ENCODE measurements at places on chromosomes 6 and 20.

DNA sequence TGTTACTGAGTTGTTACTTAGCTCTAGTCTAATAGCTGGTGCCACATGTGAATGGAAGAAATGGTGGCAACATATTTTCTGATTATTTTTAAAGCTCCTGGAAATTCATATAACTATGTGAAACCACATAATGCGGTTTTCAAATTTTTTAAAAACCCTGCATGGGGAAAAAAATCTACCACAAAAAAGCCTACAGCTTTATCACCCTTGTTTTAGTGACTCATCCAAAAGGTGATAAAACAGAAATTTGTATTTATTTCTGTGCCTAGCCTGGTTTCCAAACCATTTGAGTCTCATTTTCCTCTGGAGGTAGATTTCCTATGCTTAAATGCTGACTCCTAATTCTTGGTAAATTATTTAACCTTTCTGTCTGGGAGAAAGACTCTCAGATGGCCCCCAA is 5.4 kb upstream of the FBXO30 start:
- no peak for DNase-seq

DNA sequence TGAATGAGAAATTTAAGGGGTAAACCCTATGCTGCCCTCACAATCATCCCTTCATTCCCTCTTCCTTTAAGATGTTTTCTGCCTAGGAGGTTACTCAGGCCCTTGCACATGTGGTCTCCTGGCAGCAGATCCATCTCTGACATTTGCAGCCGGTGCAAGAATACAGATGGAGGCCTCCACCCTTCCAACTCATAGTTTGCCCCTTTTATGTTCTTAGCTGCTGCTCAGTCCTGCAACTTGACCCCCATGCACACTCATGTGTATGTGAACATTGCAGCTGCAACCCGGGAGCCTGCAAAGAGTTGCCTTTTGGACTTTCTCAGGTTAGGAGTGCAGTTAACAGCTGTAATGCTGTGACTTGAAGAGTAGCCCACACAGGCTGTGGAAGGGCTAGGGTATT is 131.9 kb upstream of the SGK1 start:
- DNase-seq, result no peak

DNA sequence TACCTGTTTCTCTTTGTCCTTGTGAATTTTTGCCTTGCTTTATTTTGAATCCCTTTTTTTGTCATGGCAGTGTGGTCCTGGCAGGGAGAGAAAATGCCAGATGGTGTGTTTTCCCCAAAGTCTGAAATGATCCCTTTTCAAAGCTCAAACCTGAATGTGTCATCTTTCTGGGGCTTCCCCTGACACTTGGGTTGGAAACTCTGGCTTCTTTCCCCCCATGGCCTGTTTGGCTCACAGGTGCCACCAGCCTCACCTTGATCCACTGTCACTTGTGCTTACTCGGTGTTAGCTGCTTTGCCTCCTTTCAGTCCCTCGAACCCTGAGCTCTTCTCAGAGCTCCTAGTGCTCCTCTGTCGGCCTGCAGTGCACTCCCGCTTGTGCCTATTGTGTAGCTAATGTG is 22.3 kb downstream of the MYBL2 start:
- DNase-seq, result no peak

DNA sequence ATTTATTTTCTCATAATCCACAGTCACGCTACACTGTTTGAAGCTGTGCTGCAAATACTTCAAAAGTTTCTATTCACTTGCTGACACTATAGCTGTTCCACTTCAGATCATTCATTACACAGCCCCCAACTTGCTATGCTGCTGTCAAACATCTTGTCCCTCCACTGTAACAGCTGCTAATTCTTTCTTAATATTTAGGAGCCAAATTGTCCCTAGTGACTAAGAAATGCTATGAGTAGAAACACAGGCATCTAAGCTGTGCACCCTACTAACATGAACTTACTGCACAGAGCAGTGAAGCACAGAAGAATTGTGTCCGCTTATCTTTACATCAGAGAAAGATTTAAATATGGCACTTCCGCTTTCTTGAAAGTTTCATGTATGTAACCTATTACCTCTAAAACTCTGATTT is 91.3 kb downstream of the PDE10A start:
- DNase-seq, result no peak

GRCh38 chr6:143971482-143972205 is 36.4 kb downstream of the PLAGL1 start:
- DNase-seq, result no peak

GRCh38 chr6:155647354-155647753 is 191.7 kb upstream of the NOX3 start:
- DNase-seq, result no peak

DNA sequence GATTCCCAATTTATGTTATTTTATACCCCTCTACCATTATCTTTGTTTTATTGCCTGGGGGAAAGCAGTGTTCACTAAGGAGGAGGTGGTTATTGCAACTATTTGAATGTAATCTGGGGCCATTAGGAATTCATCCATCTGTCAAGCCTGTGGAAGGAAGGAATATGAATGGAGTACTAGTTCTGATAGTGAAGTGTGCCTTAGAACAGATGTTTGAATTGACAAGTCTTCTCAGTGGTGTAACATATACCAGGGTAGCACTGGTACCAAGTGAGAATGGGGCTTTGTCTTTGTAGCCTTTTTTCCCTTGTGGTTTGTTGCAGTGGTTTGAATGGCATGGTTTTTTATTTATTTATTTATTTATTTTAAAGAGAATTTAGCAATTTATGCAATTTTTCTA is 27.9 kb upstream of the HDAC2 start:
- DNase-seq, result no peak

DNA sequence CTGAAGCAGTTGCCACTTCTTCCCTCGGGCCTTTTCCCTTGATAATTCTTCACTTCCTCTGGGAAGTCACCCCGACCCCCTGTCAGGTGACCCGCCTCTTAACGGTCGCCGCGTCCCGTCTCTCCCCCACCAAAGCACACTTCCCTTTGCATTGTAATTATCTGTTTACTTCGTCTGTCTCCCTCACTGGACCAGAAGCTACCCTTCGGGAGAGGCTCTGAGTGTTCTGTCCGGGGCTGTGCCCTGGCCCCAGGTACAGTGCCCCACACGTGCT is 771 bp upstream of the SNAI1 start:
- DNase-seq, result no peak

DNA sequence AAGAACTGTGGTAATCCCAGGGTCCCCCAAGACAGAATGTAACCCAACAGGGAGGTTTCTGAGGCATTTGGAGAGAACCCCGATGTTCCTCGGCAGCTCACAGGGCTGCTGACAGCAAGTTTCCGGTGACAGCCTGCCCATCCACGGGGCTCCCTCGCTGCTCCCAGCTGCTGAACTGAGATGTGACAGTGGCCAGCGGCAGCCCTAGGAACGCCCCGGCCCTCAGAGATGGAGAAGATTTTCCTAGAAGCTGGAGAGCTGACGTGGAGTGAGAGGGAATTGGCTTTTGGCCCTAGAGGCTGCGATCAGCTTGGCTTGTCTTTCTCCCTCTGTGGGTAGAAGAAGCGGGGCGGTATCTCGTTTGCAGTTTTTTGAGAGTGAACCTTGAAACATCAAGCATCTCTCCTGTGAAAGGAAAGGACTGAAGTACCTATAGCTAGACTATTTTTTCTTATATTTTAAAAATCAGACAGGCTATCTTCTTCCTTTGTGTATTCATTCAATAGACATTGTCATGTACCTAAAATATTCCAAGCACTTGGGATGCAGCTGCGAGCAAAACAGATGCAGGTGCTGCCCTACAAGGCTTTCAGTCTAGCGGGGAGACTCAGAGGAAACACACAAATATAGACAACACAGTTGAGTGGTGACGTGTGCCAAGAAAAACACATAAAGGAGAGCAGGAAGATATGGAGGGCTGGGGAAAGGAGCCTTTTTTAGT is 28.4 kb upstream of the NFATC2 start:
- DNase-seq, result no peak

DNA sequence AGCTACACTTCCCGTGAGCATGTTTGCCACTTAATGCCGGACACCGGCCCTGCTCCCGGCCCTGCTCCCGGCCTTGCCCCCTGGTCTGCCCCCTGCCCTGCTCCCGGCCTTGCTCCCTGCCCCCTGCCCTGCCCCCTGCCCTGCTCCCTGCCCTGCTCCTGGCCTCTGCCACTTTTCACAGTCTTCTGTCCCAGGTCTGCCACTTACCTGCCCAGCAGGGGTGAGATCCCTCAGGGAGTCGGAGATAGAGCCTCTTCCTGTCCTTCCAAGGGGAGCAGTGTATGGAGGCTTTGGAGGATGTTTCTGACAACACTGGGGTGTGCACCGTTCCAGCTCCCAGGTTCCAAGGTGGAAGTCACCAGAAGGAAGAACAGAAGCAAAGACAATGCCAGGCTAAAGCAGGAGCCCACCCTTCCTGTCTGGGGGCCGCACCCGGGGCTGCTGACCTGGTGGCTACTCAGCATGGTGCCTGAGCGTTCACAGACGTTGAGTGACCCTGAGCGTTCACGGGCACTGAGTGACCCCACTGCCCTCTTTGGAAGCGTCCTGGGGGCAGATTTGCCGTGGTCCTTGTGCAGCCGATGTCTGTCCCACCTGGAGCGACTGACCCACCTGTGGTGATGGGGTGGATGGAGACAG is 199.8 kb downstream of the DLL1 start:
- no peak for DNase-seq

- DNase-seq, result no peak
Measured at GRCh38 chr6:4388675-4389074, 253.3 kb upstream of the ECI2 start.

DNA sequence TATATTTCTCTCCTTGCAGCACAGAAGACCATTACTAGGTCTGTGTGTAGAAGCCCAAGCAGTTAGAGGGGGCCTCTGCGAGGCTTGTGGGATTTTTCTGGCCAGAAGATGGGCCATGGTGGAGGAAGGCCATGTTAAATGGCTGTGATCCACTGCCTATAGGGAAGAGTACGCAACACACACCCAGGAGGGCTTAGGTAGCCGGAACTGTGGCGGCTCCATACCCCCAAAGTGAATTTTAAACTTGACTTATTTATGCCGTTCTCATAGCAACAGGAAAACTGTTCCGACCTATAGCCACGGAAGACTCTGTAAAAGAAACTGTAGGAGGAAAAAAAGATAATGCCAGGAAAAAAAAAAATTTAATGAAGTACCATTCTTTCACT is 69.5 kb downstream of the SLX4IP start:
- DNase-seq, result no peak

GRCh38 chr6:57075092-57075491 is 14.9 kb upstream of the ZNF451 start:
- DNase-seq, result no peak

DNA sequence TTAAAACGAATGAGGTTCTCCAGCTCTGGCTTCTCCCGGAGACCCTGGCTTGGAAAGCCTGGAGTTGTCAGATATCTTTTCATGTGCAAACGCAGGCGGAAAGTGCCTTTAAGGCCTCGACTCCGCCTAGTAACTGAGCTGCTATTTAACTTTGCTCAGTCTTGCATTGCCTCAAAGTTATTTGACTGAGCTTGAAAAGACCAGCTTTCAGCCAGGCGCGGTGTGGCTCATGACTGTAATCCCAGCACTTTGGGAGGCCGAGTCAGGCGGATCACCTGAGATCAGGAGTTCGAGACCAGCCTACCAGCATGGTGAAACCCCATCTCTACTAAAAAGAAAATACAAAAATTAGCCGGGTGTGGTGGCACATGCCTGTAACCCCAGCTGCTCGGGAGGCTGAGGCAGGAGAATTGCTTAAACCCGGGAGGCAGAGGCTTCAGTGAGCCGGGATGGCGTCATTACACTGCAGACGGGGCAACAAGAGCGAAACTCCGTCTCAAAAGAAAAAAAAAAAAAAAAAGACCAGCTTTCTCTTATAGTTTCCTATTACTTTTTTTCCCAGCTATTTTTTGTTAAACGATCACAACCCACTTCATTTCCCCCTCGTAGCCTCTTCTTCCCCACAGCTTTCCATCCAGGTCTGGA is 1.9 kb downstream of the GCNT2 start:
- DNase-seq, result no peak

- DNase-seq, result no peak
Measured at GRCh38 chr20:20802328-20802727, 89.9 kb upstream of the RALGAPA2 start.

- no peak for DNase-seq
Measured at GRCh38 chr6:18596531-18596835, 209.3 kb downstream of the RNF144B start.

DNA sequence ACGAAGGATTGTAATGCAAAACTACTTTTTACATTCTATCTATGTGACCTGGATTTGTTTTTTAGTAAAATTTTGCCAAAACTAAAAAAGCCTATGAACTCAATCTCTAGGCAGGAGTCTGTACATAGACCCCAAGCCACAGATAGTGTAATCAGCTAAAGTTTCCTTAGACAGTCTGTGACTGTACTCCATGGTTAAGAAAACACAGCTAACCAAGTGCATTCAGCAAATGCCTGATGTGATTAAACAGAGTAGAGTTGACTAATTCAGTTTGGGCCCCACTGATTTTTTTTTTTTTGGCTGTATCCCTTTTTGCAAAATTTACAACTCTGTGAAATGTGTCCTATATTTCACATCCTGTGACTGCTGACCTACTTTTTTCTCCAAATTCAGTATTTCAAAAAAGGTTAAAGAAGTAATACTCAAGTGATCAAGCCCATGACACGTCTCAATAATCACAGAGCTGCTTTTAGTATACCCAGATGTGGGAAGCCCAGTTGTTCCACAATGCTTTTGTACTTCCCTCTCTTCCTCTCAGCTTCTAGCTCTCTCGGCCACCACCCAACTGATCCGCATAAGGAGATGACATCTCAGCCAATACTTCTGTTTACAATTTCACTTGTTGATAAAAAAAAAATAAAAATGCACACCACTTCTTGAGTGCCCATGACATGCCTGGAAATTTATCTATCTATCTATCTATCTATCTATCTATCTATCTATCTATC is 108.8 kb upstream of the TBX18 start:
- DNase-seq, result no peak

- DNase-seq, result no peak
Measured at GRCh38 chr6:33776764-33777163, 12.2 kb downstream of the LEMD2 start.

DNA sequence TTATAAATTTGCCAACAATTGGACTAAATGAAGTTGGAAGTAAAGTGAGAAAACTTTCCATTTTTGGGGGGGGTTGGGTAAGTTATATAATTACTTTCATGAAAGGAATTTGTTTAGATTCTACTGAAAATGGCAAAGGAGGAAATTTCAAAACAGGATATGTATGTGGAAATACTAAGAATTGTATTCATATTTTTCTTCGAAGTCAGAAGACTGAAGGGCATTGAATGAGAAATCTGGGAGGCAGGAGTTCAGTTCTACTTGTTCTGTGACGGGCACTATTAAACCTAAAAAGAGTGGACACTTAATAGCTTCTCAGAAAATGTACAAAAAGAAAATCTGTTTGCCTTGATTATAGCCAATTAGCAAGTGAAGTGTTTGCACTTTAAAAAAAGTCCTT is 114.7 kb downstream of the PRIM2 start:
- DNase-seq, result no peak

- no peak for DNase-seq
Measured at GRCh38 chr6:164982389-164982788, 327.0 kb downstream of the C6orf118 start.

- no peak for DNase-seq
Measured at GRCh38 chr6:119442776-119443184, 93.2 kb upstream of the MAN1A1 start.

GRCh38 chr6:65064844-65065243 is 642.2 kb downstream of the EYS start:
- no peak for DNase-seq

Data from stimulated activated CD4-positive, alpha-beta T cell treated with anti-CD3 and anti-CD28 coated beads, TNF-alpha, amount 100 ng/mL, for 24 hours (primary cell).